ENCODE measurements at places on chromosomes 4 and X.
A peak's percentile ranks its signal among the peaks of the same experiment; 100 is the strongest.

DNA sequence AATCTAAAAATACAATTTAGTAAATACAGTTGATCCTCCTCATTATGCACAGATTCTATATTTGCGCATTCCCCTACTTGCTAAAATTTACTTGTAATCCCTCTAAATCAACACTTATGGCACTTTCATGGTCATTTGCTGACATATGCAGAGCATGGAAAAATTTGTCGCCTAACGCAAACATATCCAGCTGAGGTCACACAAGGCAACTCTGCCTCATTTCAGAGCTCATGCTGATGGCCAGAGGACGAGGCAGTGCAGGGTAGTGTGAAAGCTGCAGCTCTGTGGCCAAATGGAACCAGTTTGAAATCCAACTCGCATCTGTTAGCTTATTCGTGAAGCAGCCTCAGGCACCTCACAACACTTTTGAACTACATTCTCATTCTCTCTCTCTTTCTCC is 39.7 kb upstream of the KLHL2 start:
- DNase-seq: no peak

- no peak for DNase-seq
Measured at GRCh38 chrX:28988246-28988645, 401.0 kb downstream of the IL1RAPL1 start.

- DNase-seq: no peak
Measured at GRCh38 chr4:11420327-11420726, 8.4 kb downstream of the HS3ST1 start.

- no peak for DNase-seq
Measured at GRCh38 chr4:52407545-52407944, 251.6 kb downstream of the USP46 start.

DNA sequence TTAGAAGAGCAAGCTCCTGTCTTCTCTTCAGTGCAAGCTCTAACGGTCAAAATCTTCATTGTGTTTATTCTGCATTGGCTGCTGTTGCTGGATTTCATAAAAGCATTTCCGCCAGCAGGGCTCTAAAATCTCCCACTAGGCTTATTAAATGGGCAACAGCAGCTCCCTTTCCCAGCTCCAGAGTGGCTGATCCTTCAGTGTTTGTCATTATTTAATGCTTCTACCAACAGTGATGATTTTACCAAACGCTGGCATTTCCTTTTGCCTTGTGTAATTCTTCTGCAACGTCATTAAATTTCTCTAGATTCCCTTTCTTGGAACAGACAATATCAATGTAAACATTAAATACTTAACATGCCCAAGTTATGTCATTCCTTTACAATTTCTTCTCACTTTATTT is 20.1 kb downstream of the SLC7A11 start:
- DNase-seq: no peak

DNA sequence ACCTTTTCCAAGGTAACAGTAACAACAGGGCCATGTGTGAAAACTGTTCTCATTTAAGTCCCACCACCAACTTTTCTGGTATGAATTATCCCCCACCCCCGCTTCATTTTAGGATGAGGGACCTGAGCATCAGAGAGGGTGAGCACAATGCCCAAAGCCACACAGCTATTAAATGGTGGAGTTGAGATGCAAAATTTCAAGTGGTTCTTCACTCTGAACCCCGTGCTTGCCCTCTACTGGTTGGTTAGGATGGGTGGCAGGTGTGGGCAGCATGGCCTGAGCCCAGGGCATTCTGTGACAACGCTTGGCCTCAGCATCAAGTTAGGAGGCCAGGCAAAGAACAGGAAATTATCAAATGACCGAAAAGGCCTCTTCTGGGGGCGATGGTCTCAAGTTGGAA is 33.5 kb downstream of the MED28 start:
- DNase-seq: no peak

GRCh38 chrX:53356186-53356585 is 66.3 kb downstream of the SMC1A start:
- DNase-seq: no peak

GRCh38 chr4:163042306-163042705 is 124.4 kb downstream of the NAF1 start:
- DNase-seq: no peak

DNA sequence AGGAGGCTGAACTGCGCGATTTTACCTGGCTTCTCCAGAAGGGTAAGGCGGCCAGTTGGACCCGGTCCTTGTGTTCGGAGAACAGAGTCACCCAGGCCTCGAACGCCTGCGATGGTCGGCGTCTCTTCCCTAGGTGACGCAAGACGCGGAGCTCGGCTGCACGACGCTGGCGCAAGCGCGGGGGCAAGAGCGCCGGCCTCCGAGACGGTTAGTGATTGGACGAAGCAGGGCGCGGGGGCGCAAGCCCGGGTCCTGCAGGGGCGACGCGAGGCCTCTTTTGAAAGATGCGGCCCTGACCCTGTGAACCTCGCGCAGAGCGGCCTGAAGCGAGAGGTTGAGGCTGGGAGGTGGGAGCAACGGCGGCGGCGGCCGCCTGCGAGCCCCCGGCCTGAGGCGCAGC is 428 bp downstream of the ADAD1 start:
- no peak for DNase-seq

- DNase-seq: no peak
Measured at GRCh38 chr4:6230827-6231662, 30.7 kb upstream of the JAKMIP1 start.

DNA sequence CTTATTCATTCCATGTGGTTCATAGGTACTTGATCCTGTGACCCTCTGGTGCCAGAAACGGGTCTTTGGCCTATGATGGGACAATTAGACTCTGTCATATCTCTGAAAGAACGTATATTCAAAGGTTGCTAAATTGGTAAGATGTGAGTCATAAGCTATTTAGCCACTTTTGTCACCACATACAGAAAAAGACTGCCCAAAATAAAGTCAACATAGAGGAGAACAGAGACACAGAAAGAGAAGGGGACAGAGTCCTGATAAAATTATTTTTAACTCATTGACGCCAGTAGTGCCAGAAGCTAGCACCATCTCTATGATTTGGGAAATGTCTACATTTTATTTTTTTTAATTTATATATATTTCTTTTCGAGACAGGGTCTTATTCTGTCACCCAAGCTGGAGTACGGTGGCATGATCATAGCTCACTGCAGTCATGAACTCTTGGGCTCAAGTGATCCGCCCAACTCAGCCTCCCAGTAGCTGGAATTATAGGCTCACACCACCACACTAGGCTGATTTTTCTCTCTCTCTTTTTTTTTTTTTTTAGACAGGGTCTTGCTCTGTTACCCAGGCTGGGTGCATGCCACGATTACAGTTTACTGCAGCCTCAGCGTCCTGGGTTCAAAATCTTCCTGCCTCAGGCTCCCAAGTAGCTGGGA is 92.1 kb upstream of the COX18 start:
- no peak for DNase-seq

- DNase-seq: no peak
Measured at GRCh38 chrX:25005382-25006185, 10.2 kb downstream of the ARX start.

DNA sequence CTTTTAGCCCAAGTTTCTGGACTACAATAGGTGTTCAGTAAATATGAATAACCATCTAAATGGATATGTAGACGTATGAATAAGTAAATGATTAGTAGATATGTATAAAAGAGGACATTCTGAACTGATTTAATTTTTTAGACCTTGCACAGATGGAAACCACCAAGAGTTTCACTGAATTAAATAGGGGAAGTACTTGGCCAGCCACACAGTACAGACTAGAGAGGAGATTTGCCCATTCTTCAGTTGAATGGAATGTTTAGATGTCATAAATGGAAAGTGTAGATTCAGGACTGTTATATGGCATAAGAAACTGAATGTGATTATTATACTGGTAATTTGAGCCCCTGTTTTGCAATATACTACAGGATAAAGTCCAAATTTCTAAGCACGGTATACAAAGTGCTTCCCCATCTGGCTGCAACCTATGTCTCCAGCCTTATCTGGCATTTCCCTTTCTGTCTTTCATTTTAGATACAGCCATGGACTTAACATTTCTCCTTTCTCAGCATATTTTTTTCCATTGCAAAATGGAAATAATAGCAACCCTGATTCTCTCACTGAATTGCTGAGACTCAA is 137.8 kb upstream of the HS3ST1 start:
- no peak for DNase-seq

DNA sequence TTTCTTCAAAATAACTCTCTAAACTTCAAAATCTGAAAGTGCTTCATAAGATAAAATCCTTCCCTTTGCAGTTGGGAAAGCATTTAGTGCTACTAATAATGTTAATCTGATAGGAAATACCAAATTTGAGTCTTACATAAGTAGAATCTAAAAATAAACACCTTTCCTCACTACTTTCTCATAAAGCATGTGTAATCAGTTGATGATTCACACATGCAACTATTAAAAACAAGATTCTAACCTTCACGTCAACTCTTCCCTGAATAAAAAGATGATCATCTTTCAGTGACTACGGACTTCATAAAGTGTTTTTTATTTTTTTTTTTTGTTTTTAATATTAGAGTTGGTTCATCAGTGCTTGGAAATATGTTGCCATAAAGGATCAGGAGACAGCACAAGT is 172.6 kb downstream of the ACTRT1 start:
- DNase-seq: no peak

DNA sequence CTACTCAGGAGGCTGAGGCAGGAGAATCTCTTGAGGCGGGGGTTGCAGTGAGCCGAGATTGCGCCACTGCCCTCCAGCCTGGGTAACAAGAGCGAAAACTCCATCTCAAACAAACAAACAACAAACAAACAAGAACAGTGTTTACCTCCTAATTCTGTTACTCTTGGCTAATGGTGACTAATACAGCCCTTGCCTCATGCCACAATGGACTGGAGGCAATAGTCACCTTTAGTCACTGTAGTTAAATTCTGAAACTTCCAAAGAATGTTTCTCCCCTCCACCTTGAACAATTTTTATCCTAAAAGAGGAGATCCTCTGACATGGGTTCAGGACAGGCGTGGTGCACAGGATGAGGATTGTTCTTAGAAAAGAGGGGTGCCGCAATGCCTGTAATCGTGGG is 241.2 kb upstream of the CTSO start:
- no peak for DNase-seq

DNA sequence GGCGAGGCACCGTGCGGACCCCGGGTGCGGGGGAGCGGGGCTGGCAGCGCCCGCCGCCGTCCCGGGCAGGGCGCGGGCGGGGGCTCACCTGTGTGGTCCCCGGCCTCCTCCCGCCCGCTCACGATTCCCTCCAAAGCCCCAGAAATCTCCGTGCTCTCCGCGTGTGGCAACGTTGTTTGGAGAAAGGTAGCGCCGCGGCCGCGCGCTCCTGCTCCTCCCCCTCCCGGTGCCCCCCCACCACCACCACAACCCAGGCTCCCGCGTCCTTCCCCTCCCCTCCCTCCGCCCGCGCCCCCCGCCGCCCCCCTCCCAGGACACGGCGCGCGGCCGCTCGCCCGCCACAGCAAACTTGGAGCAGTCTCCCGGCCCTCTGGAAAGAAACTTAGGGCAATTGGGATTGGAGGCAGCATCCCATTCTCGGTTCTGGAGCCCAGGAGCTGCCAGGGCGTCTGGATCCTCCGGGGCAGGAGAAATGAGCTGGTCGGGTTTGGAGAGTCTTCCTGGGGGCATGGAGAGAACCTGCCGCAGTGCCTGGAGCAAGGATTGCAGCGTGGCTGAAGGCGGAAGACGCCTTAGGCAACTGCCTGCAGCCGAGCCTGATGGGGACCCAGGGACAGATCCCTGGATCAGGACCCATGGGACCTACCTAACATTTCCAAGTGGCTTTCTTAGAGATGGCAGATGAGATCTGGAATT is 855 bp downstream of the KLF3 start:
- DNase-seq: peak; percentile 53

- DNase-seq: no peak
Measured at GRCh38 chr4:6703786-6704185, 5.9 kb downstream of the MRFAP1L1 start.

DNA sequence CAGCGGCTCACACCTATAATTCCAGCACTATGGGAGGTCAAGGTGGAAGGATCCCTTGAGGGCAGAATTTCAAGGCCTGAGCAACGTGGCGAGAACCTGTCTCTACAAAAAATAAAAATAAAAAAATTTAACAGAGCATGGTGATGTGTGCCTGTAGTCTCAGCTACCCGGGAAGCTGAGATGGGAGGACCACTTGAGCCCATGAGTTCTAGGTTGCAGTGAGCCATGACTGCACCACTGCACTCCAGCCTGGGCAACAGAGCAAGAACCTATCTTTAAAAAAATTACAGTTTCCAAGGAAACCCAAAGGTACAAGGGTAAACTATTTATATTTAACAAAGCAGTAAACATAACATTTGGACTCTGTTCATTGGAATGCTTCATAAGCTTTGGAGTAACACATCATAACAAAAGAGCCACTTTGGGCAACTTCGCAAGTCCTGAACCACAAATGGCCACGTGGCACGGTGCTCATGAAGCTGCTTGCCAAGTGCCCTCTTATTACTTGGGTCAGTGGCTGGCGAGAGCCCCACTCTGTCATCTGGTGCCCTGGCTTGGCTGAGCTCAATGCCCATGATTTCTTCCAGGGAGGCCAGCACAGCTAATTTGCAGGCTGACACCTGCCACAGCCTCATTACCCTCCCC is 165.6 kb downstream of the SH3KBP1 start:
- no peak for DNase-seq

All from CD4-positive, alpha-beta T cell treated with Interferon alpha-2 for 1 hour (primary cell).